ENCODE measurements at places on chromosomes 13 and 19.

GRCh38 chr13:75749407-75749806, 113.3 kb downstream of the LMO7 start:
- peak; percentile 47 for DNase-seq

DNA sequence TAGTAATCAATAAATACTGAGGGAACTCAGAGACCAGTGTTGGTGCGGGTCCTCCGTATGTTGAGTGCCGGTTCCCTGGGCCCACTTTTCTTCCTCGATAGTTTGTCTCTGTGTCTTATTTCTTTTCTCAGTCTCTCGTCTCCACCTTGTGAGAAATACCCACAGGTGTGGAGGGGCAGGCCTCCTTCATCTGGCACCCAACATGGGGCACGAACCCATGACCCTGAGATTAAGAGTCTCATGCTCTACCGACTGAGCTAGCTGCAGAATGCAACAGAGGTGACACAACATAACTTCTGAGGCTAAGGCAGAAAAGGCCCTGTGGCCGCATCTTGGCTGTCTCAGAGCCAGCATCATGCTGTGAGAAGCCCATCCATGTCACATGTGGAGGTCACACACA, 5.3 kb upstream of the ZNF613 start:
- DNase-seq = no peak

GRCh38 chr13:108226184-108226583, 8.0 kb downstream of the ABHD13 start:
- DNase-seq = no peak

DNA sequence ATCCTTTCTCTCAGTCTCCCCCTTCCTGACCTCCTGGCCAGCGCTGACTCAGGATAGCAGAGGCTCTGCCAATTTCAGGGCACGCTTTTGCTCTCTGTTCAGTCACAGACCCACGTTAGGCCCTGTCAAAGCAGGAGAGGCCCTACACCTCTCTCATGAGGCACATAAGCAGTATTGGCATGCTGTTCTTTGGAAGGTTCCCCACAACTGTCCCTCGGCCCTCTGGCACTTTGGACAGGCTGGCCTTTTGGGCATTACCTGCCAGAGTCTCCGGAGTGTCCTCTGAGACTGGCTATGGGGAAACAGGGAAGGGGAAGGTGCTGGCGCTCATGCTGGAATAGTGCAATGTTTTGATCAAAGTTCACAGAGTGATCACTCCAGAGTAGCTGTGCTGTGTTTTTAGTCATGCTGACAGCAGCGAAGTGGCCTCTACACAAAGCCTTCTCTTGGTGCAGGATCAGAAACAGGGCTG, 23.7 kb upstream of the UBE2L5 start:
- DNase-seq = peak; percentile 21

DNA sequence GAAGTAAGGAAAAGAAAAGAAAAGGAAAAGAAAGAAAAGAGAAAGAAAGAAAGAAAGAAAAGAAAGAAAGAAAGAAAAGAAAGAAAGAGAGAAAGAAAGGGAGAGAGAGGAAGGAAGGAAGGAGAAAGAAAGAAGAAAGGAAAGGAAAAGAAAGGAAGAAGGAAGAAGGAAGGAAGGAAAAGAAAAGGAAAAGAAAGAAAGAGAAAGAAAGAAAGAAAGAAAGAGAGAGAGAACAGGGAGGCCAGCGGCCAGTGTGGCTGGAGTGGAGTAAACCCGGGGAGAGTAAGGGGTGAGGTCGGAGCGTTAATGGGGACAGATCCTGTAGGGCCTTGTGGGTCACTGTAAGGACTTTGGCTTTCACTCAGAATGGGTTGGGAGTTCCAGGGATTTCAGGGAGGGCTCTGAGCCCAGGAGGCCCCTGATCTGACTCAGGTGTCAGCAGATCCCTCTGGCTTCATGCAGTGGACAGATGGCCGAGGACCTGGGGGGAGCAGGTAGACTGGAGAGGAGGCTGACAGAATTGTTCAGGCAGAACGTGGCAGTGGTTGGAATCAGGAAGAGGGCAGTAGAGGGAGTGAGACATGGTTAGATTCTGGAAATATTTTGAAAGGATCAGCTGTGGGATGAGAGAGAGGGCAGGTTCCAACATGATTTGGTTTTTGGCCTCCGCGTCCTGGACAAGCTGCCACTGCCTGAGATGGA, 19.8 kb upstream of the FXYD3 start:
- DNase-seq = no peak

GRCh38 chr13:41313117-41313516, 2.0 kb downstream of the NAA16 start:
- DNase-seq = no peak

DNA sequence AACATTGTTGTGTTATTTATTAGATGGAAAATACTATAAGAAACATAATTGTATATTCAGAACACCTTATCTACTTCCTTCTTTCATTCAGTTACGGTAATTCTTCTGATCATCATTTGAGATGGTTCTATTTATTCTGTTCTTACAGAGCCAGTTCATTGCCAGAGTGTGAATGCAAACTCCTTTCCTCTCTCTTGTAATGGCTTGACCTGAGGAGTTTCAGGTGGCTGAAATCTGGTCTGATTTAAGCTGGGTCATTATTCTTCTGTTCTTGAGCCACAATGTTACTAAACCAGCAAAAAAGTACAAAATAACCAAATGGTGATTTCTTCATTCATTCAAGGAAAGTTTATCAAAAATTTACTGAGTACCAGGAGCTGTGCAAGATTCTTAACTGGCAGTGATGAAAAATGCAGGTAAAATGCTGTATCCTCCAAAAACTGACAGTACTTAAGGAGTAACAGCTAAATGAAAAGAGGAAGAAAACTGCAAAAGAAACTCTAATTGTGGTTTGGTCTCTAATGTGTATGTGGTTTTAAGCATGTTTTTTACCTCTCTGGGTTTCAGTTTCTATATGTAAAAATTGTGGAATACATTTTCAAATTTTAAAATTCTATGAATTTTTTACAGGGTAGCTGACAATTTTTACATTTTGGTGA, 182.4 kb upstream of the UFM1 start:
- no peak for DNase-seq

DNA sequence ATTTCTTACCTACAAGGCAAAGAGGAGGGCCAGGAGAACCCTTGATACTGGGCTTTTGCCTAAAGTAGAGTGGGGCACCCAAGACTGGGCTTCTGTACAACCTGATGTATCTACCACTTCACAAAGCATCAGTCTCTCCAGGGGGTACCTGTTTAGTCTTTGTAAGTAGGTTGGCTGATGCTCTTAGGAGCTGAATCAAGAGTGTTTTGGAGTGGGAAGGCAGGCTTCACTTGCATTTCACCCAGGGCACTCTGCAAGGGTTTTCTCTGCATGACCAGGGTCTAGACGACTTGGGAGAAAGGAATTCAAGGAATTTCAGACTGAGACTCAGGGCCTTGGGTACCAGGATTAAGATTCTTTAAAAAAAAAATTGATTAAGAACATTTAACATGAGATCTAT, 361.5 kb downstream of the RFC3 start:
- DNase-seq = peak; percentile 7

DNA sequence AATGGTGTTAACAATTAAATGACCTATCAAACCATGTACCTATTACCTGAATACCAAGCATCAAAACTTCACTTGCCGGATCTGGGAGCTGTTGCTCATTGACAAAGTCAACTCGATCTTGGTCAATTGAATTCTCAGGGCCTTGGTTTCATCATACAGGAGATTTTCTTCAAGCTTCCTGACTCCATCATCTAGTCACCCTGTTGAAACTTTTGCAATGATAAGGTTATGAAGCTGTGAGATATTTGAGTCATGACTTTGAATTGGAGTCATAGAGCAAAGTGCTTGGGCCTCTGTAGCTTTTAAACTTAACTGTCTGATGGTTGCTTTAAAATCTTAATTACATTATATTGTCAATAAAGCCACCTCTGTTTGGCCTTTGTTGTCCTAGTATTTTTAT, 260.9 kb downstream of the COG6 start:
- no peak for DNase-seq

GRCh38 chr13:111359237-111359915, 38.9 kb downstream of the TEX29 start:
- DNase-seq = peak; percentile 27
